ENCODE measurements at places on chromosomes 12 and 14.

DNA sequence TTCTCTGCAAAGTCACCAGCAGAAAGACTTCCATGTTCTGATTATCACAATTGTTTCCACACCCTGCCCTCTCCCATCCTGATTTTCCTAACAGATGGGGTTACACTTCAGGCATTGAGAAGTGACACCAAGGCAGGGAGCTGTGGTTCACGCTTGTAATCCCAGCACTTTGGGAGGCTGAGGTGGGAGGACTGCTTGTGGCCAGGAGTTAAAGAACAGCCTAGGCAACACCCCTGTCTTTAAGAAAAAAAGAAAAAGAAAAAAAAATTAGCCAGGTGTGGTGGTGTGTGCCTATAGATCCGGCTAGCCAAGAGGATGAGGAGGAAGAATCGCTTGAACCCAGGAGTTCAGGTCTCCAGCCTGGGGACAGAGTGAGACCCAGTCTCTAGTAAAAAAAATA lies 5.2 kb downstream of the PPP1CC start:
- DNase-seq = no peak

DNA sequence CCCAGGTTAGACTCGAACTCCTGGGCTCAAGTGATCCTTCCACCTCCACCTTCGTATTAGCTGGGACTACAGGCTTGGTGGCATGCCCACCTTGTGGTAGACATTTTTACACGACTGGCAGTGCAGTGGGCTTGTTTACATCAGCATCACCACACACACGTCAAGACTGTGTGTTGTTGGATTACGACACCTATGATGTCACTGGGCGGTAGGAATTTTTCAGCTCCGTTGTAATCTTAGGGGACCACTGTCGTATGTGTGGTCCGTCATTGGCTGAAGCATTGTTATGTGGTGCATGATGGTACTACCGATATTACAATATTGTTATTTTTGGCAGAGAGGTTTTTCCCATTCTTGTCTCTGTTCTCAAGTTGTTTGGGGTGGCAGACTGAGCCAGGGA lies 50.7 kb downstream of the TSPAN9 start:
- DNase-seq = no peak

DNA sequence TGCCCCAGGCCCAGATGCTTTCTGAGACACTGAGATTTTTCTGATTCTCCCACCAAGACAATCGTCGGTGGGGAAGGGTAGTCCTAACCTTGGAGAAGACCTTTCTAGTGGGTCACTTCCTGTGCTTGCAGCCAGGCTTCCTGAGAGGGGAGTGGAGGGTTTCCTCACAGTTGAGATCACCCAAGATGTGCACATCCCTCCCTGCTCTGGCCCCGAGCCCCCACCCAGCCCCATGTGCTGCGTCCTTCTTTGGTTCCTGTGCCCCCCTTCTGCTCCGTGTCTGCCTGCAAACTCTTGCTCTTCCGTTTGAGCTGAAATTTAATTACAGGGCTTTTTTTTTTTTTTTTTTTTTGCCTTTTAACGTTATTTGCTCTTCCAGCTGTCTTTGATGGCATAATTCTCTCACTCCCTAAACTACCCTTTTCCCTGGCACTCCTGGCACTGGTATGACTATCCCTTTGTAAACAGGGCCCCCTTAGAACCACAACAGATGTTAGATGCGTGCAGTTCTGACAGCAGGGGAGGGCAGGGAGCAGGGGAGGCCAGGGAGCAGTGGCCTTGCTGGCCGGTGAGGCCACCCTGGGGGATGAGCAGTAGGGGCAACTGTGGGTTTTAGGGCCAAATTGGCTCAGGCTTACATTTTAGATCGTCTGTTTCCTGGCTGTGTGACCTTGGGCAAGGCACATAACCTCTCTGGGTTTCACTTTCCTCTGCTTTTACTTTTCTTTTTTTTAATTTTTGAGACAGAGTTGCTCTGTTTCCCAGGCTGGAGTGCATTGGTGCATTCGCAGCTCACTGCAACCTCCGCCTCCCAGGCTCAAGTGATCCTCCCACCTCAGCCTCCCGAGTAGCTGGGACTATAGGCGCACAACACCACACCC lies 144.5 kb downstream of the PHETA1 start:
- no peak for DNase-seq

DNA sequence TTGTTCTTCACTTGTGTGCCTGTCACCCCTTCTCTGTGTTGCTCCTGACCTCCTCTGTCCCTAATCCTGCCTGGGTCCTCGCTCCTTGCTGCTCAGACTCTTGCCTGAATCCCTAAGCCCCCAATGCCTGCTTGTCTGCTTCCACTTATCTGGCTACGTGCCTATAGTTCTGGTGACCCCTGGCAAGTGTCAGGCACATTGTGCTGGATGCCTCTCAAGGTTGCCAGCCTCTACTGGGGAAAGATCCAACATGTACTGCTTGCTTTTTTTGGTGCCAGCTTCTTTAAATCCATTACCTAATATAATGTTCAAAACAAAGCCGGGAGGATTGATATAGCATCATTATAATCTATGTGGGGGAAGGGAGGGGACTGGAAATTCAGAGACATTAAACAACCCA lies 448.0 kb upstream of the CCDC196 start:
- DNase-seq = no peak

DNA sequence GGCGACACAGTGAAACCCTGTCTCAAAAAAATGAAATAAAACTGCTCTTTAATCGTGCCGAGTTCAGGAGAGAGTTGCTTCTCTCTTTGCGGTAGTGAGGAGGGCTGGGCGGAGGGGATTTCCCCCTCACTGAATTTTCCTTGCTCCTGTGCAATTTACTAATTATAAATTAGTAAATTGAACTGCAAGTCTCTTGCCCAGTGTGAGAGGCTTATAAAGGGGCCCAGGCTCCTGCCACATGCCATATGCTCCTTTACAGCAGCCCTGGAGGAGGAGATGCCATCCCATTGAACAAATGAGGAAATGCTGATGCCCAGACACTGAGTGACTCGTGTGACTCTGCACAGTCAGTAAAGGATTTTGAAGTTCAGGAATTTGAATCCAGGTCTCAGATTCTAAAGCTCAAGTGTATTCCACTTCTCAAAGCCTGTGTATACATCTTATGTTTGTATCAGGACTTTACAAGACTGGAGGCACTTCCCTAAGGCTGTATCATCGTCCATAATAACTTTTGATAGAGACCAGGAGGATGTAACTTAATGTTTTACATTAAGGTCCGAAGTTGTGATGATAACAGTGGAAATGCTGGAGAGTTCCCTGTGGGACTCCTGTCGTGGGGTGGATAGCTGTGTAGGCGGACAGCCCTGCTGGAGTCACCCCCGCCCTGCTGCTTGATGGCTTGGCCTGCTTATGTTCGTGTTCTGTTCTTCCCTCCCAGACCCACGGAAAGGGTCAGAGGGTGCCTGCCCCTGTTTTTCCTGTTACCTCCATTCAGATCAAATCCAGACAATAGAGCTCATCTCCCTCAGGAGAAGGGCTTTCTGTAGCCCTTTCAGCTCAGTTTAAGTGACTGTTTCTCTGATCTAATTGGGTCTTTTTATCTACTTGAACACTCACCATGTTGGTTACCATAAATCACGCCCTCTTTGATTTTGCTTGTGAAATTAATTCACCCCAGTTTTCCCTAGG lies 13.9 kb downstream of the PELI2 start:
- no peak for DNase-seq

DNA sequence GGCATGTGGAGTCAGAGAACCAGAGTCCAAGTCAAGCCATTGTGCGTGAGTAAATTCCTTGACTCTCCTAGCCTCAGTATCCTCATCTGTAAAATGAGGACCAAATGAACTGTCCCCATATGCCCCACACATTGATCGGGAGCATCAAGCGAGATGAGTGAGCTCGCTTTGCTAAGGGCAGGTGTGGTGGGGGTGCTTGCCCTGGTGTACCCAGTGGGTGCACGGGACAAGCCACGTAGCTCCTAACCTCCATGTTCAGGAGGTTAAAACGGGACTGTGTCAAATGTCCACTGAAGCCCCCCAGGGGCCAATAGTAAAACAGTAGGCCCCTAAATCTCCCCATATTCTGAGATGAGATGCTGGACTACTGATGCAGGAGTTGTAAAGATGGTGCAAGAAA lies 60.9 kb downstream of the SERPINA3 start:
- no peak for DNase-seq

DNA sequence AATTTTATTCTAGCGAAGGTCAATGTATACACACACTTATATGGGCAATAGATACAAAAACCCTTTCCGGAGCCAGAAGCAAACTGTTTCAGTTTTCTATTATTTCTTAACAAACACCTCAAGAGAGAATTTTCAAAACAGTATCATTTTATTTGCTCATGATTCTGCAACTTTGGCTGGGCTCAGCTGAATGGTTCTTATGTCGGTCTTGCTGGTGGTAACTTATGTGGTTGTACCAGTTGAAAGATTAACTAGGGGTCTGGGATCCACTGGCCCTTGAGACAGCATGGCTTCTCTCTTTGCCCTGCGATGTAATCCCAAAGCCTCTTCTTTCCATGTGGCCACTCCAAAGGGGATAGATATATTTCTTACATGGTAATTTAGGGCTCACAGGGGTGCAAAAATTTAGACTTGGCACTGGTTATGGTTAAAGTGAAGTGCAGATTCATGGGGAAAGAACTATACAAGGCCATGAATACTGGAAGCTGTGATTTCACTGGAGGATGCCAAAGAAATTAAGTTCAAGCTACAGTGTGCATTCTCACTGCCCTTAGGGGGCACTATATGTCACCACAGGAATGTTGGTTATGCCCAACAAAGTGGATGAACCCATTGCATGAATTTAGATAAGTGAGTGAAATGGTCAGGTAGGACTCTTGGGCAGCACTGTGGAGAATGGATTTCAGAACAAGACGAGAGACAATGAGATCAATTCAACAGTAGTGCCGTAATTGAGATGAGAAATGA lies 94.3 kb upstream of the NAV3 start:
- no peak for DNase-seq

- DNase-seq = no peak
Observed at GRCh38 chr12:1595690-1596347, 1.4 kb upstream of the FBXL14 start.

GRCh38 chr12:60752589-60752988 lies 1156.8 kb downstream of the SLC16A7 start:
- DNase-seq = no peak

- DNase-seq = no peak
Observed at GRCh38 chr14:53943751-53944083, 12.9 kb downstream of the BMP4 start.

DNA sequence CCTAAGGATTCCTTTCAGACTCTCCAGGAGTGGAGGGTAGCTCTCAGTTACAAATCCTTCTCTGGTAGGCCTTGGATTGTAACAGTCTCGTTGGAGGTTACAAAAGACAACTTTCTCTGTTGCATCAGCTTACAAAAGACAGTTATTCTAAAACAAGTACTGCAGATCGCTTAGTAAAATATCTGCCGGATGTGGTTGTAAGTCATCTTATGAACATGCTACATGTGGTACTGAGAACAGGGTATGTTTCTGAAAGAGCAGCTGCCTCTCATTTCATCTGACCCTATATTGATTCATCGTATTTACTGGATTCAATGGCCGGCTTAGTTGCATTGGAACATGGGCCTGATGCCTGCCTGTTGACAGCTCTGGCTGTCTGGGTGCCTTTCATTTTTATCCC lies 157.4 kb downstream of the PTCSC3 start:
- no peak for DNase-seq

GRCh38 chr12:124604264-124604680 lies 36.9 kb upstream of the NCOR2 start:
- no peak for DNase-seq

- DNase-seq = peak; percentile 66
Observed at GRCh38 chr12:54251667-54252284, 28.1 kb downstream of the CBX5 start.

- DNase-seq = no peak
Observed at GRCh38 chr14:94397289-94398181, 9.1 kb upstream of the SERPINA1 start.

GRCh38 chr12:60630796-60631195 lies 1035.0 kb downstream of the SLC16A7 start:
- no peak for DNase-seq

DNA sequence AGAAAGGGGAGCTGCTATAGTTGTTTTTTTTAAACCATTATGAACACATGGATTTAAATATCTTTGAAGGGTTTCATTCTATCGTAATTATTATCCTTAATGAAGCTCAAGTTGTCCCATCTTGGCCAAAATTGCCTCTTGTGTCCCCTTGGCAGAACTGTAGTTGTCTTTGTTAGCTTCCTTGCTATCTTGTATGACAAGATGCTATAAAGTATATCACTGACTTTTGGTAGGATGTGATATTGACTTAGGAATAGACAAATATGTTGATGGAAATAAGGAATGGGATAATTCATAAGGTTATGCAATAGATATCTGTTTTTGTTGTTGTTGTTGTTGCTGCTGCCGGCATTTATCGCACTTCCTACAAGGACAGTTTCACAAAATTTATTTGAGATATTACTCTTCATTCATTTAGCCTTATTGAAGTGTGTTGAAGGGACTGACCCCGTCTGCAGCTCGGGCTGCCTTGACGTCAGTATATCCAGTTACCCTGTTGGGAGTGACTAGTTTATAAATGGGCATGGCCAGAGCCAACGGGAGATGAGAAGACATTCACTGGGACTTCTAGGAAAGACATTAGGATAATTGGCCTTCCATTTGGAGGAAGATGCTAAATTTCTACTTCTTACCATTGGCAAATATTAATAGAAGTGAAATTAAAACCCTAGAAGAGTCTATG lies 26.1 kb upstream of the APOLD1 start:
- DNase-seq = no peak

DNA sequence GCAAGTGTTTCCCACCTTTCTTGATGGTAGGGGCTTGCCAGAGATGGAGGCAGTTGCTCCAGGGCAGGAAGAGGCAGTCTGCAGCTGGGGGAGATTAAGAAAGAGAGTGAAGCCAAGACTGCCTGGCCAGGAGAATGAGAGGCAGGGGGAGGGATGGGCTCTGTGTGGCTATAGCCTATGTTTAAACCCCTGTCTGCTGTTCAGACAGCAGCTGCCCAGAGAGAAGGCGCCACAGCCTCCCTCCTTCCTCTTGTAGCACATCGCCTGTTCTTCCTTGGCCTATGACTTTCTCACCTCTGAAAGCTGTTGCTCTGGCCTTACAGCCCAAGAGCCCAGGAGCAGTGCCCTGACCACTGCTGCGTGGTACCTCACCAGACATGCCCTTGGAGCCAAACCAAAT lies 61.7 kb downstream of the EMP1 start:
- DNase-seq = no peak

- DNase-seq = peak; percentile 68
Observed at GRCh38 chr12:48189331-48190125, 6.1 kb downstream of the CCDC184 start.

Measured in AG20443 (cell line).